ENCODE measurements at places on chromosomes 3 and 15.

DNA sequence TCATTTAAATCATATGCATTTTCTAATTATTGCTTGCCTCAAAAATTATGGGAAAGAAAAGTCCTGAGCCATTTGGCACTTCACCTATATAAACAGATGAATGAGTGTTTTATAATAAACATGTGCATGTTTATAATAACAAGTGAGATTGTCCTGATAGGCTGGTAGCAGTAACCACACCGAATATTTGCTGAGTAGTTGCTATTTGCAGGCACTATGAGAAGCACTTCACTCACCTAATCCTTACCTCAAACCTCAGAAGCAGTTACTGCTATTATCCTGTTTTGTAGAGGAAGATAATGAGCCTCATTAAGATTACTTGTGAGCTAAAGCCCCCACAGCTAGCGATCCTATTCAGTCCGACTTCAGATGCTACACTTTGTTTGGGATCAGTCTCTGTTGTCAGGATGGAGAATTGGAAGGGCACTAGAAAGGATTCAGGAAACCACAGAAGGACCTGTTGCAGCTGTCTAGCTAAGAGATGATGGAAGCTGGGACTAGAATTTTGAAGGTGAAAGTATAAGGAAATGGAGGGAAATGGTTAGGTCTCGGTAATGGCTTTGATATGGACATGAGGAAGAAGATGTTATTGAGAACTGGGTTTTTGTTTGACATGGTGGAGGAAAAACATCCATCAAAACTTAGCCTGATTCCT is 28.4 kb upstream of the MAGI1 start:
- no peak for DNase-seq

GRCh38 chr3:157746391-157746790 is 243.2 kb upstream of the VEPH1 start:
- DNase-seq, result no peak

DNA sequence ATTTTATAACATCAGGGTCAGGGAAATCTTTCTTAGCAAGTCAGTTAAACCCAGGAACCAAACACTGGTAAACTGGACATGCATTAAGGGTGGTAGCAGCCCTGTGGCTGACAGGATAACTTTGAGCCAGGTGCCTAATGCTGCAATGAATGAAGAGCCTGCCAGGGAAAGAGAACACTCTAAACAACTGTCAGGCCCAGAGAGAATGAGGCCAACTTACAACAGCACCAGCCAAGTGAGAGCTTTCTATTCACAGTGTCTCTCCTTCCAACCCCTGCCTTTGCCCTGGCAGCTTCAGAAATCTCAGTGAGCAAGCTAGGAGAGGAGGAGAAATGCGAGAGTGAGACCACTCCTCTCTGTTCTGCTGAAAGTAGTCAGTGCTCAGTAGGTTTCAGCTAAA is 50.4 kb upstream of the ATP2C1 start:
- DNase-seq, result no peak

- no peak for DNase-seq
These were observed 62.2 kb upstream of the SEC61A1 start for GRCh38 chr3:127990051-127990450.

GRCh38 chr3:97991293-97991682 is 19.1 kb upstream of the RIOX2 start:
- DNase-seq, result peak; percentile 44

GRCh38 chr3:10400050-10400748 is 79.3 kb upstream of the SEC13 start:
- no peak for DNase-seq

GRCh38 chr3:66931291-66931690 is 66.8 kb upstream of the KBTBD8 start:
- DNase-seq, result no peak

DNA sequence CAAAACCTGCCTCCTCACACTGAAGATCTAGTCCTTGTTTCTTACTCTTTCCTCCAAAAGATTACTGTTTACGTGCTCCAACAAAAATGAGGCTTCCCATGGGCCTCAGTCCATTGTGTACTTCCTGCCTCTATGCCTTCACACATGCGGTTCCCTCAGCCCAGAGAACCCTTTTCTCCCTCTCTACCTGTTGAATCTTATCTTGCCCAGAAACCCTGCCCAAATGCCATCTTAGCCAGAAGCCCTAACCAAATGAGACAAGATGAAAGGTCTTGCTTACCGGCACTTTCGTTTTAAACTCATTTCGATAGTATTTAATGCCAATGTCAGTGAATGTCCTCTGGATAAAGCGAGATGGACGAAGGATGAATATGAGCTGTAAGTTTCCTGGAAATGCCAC is 85.5 kb downstream of the B3GNT5 start:
- no peak for DNase-seq

- no peak for DNase-seq
These were observed 107.2 kb downstream of the FRMD5 start for GRCh38 chr15:44087578-44088465.

- DNase-seq, result peak; percentile 38
These were observed at the start of gene SLC35G2 for GRCh38 chr3:136818769-136819391. TSS of gene SLC35G2 (plus strand) at chr3:136819126. CDS start at chr3:136854461, 35,335 bp downstream.

DNA sequence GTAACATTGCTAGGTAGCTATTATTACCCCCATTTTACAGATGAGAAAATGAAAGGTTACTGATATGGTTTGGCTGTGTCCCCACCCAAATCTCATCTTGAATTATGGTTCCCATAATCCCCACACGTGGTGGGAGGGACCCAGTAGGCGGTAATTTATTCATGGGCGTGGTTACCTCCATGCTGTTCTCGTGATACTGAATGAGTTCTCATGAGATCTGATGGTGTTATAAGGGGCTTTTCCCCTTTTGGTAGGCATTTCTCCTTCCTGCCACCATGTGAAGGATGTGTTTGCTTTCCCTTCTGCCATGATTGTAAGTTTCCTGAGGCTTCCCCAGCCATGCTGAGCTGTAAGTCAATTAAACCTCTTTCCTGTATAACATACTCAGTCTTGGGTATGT is 252.1 kb downstream of the OPA1 start:
- DNase-seq, result no peak

- no peak for DNase-seq
These were observed 43.4 kb downstream of the C2CD4A start for GRCh38 chr15:62109982-62110851.

GRCh38 chr3:127886956-127887231 is 28.1 kb upstream of the KBTBD12 start:
- no peak for DNase-seq

GRCh38 chr15:100790786-100791265 is 88.8 kb upstream of the ALDH1A3 start:
- no peak for DNase-seq

- DNase-seq, result no peak
These were observed 126.9 kb upstream of the SLC7A14 start for GRCh38 chr3:170712798-170713197.

- no peak for DNase-seq
These were observed at the start of gene MAP4 for GRCh38 chr3:48016301-48016973. TSS of gene MAP4 (minus strand) at chr3:48016416. CDS start at chr3:47998860, 17,556 bp downstream.

DNA sequence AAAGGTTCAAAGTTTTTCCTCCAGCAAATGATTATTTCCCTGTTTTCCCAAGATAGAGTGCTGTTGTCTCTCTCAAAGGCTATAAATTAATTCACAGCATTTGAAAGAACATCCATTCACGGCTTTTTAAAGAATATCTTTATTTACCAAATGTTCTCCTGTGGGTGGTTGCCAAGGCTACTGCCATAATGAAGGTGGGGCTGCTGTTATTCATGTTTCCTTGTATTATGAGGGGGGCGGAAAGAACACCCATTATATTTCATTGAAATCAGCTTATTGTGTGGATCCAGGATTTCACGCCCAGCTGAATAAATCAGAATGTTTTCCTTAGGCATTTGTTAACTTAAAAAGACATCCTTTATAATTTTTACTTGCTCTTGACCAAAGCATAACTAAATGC is 10.1 kb downstream of the SRP14 start:
- no peak for DNase-seq

DNA sequence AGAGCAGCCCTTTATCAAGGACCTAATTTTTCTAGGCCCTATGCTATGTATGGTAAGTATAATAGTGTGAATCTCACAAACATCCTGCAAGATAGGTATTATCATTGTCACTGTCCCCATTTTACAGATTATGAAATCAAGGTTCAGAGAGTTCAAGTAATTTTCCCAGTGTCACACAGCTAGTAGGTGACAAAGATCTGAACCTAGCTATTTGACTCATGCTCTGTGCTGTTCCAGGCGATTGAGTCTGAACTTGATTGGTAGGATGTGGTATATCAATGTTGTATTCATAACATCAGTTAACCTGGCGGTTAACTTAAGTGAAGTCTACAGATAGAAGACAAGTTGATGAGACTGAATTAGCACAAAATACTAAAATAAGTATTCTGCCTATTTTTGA is 229.9 kb downstream of the CHST2 start:
- DNase-seq, result peak; percentile 6

GRCh38 chr3:183578179-183578578 is 22.7 kb upstream of the KLHL6 start:
- no peak for DNase-seq

- DNase-seq, result no peak
These were observed 61.1 kb downstream of the ST3GAL6 start for GRCh38 chr3:98824256-98824655.

GRCh38 chr15:32735989-32736700 is 18.3 kb downstream of the GREM1 start:
- DNase-seq, result no peak

DNA sequence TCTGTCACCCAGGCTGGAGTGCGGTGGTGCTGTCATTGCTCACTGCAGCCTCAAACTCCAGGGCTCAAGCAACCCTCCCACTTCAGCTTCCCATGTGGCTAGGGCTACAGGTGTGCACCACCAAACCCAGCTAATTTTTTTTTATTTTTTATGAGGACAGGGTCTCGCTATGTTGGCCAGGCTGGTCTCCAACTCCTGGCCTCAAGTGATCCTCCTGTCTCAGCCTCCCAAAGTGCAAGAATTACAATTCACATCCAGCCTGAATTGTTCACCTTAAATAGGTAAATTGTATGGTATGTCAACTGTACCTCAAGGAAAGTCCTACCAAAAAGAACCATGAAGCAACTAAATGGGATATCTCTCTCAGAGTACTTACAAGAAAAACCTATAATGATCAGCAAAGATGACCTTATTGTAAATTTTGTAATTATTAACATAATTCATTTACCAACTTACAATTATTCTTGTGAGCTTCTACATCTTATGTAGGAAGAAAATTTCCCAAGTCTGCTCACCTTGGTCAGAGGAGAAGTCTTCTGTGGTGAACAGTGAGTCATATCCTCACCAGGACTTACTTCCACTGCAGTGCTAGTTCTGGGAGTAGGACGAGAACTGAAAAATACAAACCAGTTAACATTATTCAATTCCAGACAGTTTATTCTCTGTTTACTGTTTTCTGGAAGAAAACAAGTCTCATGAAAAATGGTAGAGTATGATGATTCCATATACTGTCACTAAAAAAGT is 54.4 kb downstream of the ULK4 start:
- DNase-seq, result no peak

DNA sequence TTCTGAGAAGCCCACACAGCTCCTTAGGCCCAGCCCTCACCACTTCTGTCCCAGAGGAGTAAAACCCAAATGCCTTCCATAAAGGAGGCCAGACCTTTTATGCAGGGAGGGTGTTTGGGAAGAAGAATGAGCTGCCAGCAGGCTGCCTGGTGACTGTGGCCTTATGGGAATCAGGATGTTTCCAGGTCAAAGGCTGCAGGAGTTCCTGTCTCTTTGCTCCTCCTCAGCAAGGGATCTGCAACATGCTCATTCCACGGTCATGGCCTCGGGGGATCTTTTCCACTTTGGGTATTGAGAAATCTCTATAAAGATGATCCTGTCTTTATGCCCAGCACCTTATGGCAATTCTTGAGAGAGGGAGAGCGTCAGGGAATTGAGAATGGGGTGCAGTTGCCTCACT is 25.2 kb upstream of the MAGEF1 start:
- no peak for DNase-seq

DNA sequence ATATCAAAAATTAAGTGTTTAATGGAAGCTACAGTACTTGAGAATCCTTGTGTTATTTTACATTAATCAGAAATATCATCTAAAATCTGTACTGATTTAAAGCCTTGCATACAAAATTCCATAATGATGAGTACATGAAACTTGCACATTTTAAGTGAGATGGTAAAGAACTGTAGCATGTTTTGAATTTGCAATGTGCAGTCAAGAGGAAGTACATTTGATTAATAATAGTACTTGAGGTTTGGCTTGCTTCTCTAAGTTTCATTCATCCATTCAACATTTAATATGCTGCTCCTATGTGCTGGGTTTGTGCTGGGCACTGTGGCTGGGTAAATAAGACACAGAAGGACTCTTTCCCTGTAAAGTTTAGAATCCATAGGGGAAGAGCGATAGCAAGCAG is 332.3 kb downstream of the CNTN3 start:
- no peak for DNase-seq

DNA sequence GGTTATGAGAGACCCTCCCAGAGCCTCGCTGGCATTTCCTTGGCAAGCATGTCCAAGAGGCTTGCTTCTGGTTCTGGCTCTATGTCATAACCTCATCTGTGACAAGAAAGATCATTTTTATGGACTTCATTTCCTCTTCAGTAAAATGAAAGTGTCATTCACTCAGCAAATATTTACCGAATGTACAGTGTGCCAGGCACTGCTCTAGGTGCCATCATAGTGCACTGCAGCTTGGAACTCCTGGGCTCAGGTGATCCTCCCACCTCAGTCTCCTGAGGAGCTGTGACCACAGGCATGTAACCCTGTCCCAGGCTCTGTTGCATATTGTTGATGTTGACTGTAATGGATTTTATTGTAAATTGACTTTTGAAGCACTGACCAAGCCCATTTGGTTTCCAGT is 18.7 kb upstream of the ITPKA start:
- DNase-seq, result no peak

- DNase-seq, result no peak
These were observed 79.0 kb downstream of the IGF1R start for GRCh38 chr15:98727115-98728040.

GRCh38 chr15:22227411-22228100 is 147.2 kb downstream of the OR4M2 start:
- DNase-seq, result no peak

DNA sequence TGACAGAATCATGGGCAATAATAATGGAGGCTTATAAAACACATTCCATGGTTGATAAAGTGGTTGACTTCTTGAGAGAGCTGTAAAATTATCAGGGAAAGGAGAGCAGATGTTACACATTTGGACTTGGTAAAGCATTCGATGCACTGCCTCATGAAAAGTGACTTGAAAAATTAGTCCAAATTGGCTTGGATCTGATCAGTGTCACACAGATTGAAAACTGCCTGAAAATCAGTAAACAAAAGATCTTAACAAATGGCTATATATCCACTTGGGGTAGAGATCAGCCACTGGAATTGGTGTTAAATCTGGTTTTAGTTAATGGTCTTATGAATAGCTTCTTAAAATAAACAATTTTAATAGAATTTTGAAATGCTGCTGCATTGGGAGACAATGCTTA is 20.3 kb downstream of the SHOX2 start:
- DNase-seq, result no peak

Data from activated naive CD4-positive, alpha-beta T cell treated with anti-CD3 and anti-CD28 coated beads for 36 hours (primary cell).